ENCODE measurements at places on chromosomes 6 and 20. TPM values are rescaled to one million over a fixed set of nuclear protein-coding genes. Genes with fewer than 3 reads are reported as not detected.

GRCh38 chr6:124676033-124676432 is 286.2 kb upstream of the RNF217 start:
- DNase-seq: no peak

DNA sequence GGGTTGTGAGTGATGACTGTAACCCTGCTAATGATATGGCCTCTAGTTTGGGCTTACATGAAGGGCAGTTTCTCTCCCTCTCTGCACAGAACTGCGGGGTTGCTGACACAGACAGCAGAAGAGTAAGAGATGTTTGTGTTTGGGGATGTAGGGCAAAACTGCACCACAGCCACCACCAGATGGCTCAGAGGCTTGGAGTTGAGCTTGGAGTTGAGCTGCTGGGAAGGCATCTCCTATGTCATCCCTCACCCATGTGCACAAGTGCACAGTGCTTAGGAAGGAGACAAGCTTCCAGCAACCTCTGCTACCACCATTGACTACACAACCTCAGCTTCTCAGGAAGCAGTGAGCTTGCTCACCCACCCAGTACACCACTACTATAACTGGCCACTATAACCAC is 303.9 kb upstream of the DEFB112 start:
- no peak for DNase-seq

DNA sequence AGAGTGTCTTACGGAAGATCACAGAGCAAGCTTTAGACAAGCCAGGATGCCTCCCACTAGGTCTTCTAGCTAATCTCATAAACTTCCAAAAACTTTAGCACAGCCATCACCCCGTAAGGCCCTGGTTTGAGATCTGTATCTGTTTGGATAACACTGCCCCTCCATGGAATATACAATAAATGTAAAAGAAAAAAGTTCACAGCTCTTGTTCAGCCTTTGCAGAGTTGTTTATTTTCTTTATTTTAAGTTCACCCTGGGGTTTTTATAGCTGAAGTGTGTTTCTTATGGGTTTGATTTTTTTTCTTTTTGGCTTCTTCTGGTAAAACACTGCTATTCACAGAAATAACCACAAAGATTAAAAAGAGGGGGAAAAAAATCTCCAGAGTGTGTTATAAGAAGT is 125.6 kb downstream of the EYA2 start:
- DNase-seq: no peak

DNA sequence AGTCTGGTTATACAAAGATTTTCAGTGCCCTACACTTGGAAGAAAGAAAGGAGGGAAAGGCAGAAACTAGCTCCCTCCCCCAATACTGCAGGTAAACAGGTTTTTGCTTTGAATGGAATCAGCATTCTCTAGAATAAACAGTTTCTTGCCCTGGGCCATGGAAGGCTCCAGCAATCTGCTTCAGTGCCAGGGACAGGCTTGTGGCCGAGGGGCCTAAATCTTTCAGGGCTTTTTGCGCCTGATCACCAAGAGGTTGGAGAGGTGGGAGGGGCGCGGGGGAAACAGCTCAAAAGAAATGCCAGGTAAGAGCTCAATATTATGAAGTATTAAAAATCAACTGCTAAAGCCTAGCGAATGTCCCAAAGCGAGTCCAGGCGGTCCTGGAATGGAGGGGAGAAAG is 23.8 kb downstream of the TFAP2B start:
- no peak for DNase-seq

DNA sequence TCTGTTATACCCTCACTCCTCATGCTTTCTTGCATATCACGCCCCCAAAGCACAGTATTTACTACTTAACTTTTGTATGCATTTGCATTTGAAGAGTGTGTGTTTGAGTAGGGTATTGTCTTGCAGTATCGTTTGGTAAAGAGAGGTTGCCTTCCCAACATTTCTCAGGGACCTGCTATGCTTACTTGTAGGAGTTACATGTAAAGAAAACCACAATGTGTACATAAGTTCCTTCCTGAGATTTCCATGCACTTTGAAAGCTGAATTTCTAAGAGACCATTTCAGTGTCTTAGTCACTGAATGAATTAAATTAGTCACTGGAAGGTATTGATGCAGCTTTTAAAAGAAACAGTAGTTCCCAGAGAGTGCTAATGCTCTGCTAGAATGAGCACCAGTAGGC is 159.3 kb upstream of the LAMA2 start:
- DNase-seq: no peak

GRCh38 chr6:44980841-44981240 is 347.3 kb upstream of the RUNX2 start:
- DNase-seq: no peak

GRCh38 chr6:103799971-103800670 is 1059.6 kb downstream of the HACE1 start:
- DNase-seq: no peak

GRCh38 chr6:26392932-26393636 is 9.0 kb upstream of the BTN3A1 start:
- no peak for DNase-seq

DNA sequence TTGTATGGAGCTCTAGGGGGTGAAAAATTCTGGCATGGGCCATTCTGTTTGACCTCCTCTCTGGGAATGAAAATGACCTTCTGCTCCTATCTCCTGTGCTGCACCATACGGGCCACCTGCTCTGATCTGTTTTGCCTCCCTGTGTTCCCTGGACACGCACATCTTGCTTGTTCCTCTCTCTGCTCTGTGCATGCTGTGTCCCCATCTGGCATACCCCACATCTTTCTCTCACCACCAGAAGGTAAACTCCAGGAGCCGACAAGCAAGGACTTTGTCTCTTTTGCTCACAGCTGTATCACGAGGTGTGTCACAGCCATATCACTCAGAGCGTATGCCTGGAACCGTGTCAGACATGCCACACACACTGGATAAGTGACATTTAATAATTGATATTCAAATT is 208.4 kb upstream of the DTNBP1 start:
- no peak for DNase-seq

- DNase-seq: no peak
Measured at GRCh38 chr20:15091421-15092037, 754.1 kb upstream of the FLRT3 start.

DNA sequence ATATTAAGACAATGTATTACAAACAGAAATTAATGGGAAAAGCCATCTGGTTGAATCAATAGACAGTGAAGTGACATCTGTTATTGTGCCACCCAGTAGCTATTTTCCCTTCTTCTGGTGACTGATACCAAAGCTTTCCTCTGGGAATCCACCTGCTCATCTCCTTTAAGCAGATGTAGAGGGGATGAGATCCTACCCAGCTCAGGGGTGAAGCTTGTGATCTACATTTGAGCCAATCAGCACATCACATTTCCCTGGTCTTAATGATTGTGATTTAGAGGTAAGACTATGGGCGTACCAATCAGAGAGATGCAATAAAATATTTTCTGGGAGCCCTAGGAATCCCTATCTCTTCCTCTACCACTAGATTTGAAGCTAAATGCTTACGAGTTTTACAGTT is 782.9 kb downstream of the PTPRT start:
- no peak for DNase-seq

GRCh38 chr20:10527781-10528180 is 92.7 kb downstream of the SLX4IP start:
- DNase-seq: no peak

DNA sequence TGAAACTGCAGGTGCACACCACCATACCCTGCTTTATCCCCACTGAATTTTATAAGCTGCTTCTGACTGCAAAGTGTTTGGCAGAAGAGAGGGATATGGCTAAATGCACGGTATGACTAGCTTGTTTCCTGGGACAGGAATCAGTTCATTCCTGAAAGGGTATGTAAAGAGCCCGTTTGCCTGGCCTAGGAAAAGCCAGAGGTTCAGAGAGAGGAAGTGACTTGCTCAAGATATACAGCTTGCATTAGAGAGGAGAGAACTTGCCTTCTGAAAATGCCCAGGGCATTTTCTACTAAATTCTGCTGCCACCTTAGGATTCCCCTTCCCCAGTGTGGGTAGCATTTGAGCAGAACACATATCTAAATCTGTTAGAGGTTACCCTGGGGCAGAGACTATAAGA is 683 bp upstream of the GCNT2 start:
- DNase-seq: no peak

DNA sequence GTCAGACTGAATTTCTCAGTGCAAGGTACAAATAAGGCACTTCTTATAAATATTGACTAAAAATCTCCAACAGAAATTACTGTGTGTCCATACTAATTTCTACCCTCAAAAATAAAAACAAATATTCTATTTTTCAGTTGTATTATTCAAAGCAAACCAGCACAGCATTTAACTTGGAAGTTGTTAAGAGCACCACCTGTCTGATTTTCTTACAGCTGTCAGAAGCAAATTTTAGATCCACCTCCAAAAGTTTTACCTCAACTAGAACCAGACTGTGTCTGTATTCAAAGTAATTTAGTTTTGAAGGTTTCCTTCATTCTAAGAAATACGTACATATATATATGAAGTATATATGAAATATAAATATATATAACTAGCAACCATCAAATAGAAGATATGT is 1.2 kb downstream of the TRDN start:
- no peak for DNase-seq

- no peak for DNase-seq
Measured at GRCh38 chr6:152309648-152310047, 327.5 kb downstream of the SYNE1 start.

GRCh38 chr20:16497896-16498295 is 75.4 kb downstream of the KIF16B start:
- DNase-seq: no peak

DNA sequence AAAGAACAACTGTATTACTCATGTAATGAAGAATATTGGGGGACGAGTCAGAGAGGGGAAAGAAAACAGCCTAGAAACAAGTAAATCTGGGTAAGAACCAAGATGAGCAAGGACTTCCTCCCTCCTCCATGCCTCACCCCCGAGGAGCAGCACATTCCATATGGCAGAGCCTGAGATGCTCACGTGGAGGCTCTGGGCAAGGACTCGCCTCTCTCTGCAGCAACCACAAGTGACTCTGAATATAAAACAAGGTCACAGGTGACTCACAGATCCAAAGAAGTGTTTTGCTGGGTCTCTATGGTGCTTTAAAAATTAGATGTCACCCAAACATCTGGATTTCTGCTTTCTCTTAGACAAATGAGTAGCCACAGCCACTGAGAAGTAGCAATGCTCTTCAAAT is 453.0 kb upstream of the SULF2 start:
- DNase-seq: no peak

DNA sequence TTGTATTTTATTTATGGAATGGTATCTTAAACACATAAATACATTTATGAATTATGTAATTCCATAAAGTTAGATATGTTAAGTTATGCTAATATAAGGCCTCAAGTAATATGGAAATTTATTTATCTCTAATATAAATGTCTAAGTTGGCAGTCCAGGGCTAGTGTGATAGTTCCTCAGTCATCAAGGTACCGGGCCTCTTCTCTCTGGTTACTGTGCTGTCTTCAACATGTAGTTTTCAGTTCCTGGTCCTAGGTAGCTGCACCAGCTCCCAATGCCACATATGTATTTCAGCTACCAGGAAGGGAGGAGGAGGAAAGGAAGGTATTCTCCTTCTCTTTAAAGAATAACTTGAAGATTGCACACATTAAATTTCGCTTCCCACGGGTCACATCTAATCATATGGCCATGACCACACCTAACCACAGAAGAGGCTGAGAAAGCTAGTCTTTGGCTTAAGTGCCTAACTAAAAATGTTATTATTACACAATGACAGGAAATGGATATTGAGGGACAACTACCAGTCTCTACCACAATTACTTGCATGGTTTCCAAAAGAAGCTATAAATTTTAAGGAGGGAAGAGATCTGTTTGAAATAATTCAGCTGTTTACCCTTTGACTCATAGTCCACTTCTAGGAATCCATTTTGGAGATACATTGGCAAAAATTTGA is 68.6 kb downstream of the BCKDHB start:
- no peak for DNase-seq

DNA sequence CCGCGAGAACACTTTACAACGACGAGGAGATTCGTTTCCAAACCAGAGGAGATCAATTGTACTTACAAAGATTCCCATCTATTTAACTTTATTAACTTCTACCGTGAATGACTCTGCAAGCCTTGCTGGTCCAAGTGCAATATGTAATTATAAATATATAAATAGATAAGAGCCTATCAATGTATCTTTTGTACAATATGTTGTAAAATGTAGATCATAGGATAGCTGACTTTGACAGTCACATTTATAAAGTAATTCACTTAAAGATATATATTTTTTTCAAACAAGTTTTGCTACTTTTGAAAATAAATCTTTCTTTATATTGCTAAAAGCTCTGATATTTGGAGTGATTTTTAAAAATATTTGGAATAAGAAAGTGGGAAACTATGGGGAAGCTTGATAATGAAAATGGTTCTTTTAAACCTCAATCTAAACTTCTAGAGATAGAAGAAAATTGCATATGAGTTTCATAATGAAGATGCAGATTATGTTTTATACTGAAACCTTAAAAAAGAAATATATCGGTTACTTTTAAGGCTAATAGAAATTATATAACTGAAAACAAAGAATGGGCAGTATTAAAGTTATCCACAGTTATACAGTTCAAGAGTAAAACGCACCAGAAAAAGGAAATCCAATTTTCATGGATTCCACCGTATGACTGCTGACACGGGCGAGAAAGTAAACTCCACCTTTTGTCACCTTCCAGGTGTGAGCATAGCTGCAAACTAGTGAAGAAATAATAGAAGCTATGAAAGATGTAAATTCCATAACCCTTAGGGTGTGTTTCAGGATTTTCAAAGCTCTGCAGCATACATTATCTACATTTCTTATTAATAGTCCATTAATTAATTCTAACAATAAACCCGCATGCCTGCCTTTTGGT is 3.3 kb downstream of the TCF21 start:
- DNase-seq: no peak

DNA sequence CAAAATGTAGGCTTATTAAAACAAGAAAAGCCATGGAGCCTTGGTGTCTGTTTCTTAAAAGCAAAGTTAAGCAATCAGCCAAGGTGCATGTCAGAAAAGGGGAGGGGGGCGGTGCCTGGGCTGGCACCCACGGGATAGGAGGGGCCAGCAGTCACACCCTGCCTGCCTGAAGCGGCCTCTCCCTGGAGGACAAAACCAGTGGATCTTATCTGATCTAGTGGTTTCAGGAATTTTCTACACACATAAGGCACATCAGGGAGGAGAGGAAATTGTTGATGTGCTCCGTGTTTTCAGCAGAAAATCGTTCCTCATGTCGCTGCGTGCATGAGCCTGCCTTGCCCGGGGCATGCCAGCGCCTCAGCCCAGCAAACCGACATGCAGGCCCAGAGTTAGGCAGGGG is 276.4 kb downstream of the TAF4 start:
- DNase-seq: no peak

The NRN1 gene
- total RNA-seq: 24.8 TPM

The FAM217A gene
- not detected for total RNA-seq

The HSD17B8 gene
- total RNA-seq: 23.5 TPM

The SLC4A11 gene
- total RNA-seq: 27.5 TPM

The STK35 gene
- 24.1 TPM for total RNA-seq

The HLA-DOB gene
- 69.3 TPM for total RNA-seq

The WFDC12 gene
- not detected for total RNA-seq

The TRIM10 gene
- not detected for total RNA-seq

The GSTA2 gene
- total RNA-seq: not detected

The EPB41L1 gene
- 1.4 TPM for total RNA-seq

The NKAIN4 gene
- not detected for total RNA-seq

The GJA10 gene
- not detected for total RNA-seq

The SEMG1 gene
- not detected for total RNA-seq
